ENCODE measurements at places on chromosomes 3 and 15.

DNA sequence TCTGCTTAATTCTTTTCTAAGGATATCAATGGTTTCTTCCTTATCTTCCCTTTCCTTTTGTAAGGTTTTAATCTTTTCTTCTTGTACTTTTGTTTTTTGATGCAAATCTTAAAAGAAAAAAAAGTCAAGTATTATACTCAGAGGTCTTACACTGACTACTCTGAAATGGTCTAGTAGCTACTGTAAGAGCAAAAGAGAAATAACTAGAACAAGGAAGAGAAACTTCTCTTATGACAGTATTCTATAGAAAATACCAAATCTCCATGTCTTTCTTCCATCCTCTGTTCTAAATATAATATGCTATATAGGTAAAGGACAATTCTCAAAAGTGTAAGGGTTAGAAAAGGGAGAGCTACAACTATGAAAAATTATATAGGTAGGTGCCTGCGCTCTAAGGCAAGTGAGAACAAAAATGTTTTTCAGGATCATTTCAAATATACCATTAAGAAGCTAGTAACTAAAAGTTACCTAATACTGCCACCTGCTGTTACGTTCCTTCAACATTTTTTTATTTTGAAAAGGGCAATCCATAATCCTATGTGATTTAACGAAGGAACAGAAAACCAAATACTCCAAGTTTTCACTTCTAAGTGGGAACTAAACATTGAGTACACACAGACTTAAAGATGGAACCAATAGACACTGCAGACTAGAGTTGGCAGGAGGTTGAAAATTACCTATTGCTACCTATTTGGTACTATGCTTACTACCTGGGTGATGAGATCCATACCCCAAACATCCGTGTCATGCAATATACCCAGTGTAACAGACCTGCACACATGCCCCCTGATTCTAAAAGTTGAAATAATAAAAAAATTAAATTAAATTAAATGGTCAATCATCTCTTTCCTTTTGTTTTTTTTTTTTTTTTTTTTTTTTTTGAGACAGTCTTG lies 36.7 kb downstream of the CIP2A start:
- DNase-seq: no peak

GRCh38 chr3:195072916-195073564 lies 197.9 kb downstream of the XXYLT1 start:
- DNase-seq: no peak

DNA sequence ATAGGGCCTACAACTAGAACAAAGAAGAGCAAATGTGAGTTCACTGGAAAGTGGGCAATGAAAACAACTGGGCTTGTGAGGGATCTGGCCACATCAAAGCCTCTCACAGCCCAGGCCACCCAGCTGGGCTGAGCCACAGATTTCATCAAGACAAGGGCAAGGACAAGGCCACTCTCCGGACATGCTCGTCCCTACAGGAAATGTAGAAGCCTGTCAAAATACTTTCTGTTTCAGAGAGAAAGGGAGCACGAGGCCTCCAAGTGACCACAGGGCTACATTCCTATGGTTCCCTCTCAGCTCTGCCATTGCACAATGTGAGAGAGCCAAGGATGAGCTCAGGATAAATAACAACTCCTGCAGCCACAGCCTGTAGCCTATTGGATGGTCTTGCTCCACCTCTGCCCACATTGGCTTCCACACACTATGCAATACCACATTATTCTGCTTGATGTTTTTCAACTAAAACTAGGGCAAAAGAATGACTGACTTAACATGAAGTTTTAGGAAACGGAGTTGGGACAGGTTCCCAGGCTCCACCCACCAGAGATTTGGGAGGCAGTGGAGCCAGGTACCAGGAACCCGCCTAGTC lies 12.1 kb downstream of the TBC1D2B start:
- peak; percentile 85 for DNase-seq

DNA sequence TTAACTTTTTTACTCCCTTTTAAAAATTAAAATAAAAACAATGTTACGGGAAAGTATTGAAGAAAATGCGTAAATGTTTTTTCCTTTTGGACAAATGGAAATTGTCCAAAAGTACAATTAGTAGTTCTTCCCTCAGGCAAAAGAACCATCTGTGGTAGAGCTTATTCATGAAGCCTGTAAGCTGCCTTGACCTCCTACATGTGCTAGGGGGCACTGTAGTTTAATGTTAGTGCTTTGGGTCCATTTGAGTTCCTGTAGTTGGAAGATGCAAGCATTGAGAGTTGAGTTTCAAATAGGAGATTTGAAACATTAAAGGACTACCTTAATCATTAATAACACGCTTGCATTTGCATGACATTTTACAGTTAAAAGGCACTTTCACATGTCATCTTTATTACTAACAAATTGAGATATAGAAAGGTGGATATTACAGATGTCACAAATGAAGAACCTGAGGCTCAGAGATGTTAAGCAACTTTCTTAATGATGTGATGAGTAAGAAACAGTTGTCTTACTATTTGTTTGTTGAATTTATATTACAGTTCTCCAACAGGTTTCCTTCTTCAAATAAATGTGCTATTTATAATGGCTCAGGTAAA lies 1.8 kb upstream of the ZNF385D start:
- DNase-seq: no peak

DNA sequence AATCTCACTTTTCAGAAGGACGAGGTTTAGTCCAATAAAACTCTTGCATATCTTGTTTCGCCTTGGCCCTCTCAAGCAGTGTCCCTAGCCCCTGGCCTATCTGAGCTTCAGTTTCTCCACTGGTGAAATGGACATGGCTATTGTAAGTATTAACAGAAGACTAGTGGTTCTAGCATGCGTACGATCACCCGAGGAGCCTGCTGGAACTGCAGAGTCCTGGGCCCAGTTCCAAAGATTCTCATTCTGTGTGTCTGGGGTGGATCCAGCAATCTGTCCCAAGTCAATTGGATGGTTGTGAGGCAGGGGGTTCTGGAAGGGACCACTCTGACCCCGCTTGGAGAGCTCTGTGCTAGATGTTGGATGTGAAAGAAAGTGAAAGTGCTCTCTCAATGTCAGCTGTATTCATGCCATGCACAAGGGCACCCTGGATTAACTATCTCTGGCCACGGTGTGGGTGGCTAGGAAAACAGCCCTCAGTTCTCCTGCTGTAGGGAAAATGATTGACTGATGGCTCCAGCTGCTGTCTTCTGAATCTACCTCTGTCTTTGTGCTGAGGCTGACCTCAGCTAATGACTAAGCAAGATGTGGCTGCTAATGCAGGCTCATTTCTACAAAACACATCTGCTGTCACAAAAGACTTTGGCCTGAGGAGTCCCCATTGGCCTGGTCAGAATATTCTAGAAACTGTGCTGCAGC lies 1.9 kb upstream of the PLA1A start:
- DNase-seq: no peak

DNA sequence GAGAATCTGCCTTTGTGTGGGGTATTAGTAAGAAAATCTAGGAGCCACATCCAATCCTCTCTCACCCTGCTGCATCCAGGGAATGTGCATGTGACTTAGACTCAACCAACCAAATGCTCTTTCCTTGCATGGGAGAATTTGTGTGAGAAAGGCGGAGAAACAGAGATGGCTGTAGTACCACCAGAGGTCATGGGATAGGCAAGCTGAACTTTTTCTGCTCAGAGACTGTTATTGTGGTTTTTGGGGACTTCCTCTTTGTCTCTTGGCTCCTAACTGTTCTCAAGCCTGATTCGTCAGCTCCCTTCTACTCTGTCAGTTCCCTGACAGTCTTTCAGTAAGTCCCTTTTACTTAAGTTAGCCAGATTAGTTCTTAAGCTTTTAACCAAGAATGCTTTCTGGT lies 2.6 kb upstream of the ZSCAN2 start:
- DNase-seq: no peak

- no peak for DNase-seq
Measured at GRCh38 chr3:154729741-154730140, 299.8 kb upstream of the GPR149 start.

GRCh38 chr3:69305011-69305410 lies 80.9 kb downstream of the FRMD4B start:
- no peak for DNase-seq

DNA sequence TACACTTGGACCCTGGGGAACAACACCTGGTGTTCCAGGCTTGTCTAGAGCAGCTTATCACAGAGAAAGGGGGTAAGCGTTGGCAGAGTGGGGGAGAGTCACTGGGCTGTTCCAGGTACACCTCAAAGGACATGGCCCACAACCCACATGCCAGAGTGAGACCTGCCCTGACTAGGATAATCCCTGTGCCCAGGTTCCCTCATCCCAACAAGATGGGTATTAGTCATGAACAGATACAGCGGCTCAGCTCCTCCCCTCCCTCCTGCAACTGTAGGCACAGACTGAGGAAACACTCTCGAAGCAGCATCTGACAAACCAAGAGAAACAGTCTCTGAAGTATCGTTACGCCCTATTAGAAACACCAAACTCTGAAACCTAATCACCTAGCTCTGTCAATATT lies 32.1 kb upstream of the RPS17 start:
- no peak for DNase-seq

- DNase-seq: no peak
Measured at GRCh38 chr3:141793476-141794260, 30.5 kb downstream of the GRK7 start.

GRCh38 chr15:38701149-38701548 lies 136.5 kb upstream of the RASGRP1 start:
- DNase-seq: no peak

GRCh38 chr3:168914662-168915061 lies 748.9 kb downstream of the MECOM start:
- DNase-seq: no peak

DNA sequence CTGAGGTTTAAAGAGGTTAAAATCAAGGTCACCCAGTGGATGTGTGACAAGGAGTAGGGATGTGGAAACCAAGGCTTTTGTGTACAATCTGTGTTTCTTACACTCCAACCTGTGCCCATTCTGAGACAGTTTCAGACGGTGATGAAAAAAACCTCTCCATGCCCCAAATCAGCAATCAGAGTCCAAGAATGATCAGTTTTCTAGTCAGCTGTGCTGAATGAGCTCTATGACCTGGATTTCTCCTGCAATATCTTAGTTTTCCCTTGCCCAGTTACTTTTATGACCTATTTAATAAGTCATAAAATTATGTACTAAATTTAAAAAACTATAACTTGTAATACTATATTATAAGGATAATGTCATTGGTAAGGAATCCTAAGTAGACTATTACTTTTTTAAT lies 37.5 kb upstream of the CBLB start:
- no peak for DNase-seq

GRCh38 chr3:171797873-171798272 lies 12.4 kb downstream of the PLD1 start:
- DNase-seq: no peak

DNA sequence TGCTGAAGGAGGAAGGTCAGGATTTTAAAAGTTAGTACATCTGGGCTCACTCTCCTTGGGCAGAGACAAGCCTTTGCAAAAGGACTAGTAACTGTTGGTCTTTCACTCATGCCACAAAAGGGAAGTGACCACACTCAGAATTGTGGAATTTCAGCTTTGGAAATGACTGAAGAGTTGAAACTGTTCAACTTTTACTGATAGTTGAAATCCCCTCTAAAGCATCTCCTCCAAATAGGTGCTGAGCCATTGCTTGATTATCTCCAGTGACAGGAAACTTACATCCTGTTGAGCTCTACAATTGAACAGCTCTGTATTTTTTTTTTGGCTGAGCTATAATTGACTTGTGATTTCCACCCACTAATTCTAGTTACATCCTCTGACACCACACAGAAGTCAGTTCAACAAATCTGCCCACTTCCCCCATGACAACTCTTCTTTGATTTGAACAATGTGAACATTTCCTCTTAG lies 254.8 kb upstream of the TPRG1 start:
- no peak for DNase-seq

- peak; percentile 27 for DNase-seq
Measured at GRCh38 chr15:63939531-63940130, 105.9 kb upstream of the HERC1 start.

GRCh38 chr3:187507905-187508304 lies 139.7 kb downstream of the RTP4 start:
- no peak for DNase-seq

DNA sequence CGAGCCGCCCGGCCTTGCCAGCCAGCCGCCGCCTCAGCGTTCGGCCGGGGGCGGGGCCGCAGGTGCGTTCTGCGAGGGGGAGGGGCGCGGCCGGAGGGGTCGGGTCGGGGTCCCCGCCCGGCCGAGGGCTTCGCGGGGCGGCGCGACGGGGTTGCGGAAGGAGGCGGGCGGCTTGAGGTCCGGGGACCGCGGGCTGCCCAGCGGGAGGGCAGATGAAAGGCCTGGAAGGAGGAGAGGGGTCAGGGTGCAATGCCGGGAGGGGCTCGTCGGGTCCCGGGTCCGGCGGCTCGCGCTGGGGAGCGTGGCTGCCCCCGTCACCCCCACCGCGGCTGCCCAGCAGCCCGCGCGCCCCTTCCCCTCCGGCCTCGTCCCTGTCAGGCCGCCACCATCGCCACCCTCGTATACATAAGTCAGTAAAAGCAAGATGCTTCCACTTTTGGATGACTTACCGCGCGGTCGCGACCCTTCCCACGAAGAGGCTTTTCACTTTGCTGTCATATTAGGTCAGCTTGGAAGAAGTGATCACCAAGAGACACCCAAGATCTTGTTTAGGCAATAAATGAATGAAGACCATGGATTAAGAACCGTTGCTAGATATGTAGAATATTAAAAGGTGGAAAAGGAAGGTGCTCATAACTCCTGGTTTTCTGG lies 620 bp upstream of the ANP32A start:
- no peak for DNase-seq
